T follicular helper cell (primary cell): ENCODE measurements at places on chromosomes 2 and 18.

DNA sequence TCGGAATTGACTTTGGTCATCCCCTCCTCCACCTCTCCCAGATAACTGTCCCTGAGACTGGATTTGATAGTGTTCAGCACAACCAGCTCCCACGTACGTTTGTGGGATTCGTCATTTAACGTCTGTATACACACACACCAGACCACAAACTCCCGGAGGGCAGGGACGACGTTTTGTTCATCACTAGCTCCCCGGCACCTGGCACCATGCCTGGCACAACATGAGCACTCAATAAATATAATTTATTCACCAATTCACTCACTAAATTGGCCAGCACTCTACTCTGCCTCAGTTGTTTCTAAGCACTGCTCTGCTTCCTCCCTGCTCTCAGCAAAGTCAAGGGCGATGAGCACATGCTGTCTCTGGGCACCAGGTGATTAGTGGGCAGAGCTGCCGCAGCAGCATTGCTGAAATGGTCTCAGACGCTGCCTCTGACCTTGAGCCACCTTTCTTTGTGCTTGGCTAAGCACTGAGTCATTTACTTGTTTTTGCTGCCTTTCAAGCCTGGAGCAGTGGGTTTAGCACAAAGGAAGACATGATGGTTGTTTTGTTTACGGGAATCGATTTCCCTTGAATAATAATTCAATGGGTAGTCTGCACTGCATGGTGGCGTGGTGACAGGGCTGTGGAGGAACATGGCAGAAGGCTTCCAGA lies 19.3 kb upstream of the LOXHD1 start:
- DNase-seq = no peak

GRCh38 chr2:99898336-99899048 lies 243.9 kb downstream of the AFF3 start:
- DNase-seq = no peak

- DNase-seq = no peak
These were observed 602.9 kb downstream of the NYAP2 start for GRCh38 chr2:226002438-226002837.

DNA sequence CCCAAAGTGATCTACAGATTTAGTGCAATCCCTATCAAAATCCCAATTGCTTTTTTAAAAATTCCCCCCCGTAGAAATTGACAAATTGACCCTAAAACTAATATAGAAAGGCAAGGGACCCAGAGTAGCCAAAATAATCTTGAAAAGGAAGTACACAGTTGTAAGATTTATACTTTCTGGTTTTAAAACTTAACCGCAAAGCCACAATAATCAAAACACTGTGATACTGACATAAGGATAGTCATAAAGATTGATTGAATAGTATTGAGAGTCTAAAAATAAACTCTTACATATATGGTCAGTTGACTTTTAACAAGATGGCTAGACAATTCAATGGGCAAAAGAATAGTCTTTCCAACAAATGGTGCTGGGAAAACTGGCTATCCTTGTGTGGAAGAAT lies 58.7 kb upstream of the GAREM2 start:
- no peak for DNase-seq

- DNase-seq = no peak
These were observed 245.0 kb downstream of the MTX2 start for GRCh38 chr2:176514276-176514675.

DNA sequence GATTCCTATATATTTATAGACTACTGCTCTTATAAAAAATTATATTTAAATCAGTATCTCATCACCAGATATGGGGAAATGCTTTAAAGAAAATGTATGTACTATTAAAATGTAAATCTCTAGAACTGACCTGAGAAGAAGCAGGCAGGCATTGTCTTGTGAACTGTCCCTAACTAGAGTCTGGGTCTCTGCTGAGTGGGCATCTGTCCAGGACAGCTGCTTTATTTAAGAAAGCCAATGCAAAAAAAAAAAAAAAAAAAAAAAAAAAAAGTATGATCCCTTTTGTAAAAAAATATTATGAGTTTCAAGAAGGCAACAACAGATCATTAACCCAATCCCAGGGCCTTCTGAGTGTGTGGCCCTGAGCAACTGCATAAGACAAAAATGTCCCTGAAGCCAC lies 66.0 kb downstream of the PAX3 start:
- DNase-seq = no peak

- DNase-seq = no peak
These were observed 32.6 kb downstream of the ALPK2 start for GRCh38 chr18:58596265-58596681.

DNA sequence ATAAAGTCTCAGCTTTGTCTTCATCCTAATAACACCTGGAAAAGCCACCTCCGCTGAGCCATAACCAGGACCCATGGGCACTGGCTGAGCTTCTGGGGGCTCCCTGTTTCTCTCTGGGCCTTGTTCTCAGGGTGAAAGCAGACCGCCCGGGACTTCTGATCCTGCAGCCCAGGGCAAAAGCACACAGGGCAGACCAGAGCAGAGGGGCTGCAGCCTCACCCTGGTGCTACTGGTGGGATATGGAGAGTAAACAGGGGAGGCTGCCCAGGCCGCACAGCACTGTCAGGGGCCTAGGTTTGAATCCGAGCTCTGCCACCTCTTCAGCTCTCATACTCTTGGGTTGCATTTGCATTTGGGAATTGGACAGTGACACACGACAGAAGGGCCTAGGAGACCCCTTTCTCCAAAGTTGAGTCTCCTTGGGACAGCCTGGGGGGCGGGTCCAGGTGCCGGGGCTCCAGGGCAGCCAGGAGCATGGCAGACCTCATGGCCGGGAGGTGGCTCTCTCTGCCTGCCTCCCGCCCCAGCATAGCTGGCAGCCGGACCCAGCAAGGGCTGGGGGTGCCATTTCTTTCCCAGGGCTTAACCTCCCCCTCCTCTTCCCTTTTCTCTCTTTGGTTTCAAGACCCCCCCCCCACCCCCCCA lies 164.9 kb downstream of the INHBB start:
- DNase-seq = no peak

DNA sequence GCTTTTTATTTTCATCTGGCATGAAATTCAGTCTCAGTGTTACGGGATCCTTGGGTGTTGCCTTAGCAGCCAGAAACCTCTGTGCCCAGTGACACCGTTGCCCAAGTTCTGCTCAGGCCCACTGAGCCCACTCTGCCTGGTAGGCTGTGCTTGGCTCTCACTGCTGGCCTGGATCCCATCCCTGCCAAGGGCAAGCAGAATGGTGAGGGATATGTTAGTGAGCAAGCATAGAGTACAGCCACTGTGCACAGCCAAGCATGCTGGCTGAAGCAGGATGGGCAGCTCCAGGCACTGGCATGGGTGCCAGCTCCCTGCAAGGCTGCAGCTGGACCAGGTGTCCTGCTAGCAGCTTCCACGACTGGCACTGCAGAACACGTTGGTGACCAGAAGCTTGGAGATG lies 194.7 kb upstream of the TFPI start:
- DNase-seq = no peak

DNA sequence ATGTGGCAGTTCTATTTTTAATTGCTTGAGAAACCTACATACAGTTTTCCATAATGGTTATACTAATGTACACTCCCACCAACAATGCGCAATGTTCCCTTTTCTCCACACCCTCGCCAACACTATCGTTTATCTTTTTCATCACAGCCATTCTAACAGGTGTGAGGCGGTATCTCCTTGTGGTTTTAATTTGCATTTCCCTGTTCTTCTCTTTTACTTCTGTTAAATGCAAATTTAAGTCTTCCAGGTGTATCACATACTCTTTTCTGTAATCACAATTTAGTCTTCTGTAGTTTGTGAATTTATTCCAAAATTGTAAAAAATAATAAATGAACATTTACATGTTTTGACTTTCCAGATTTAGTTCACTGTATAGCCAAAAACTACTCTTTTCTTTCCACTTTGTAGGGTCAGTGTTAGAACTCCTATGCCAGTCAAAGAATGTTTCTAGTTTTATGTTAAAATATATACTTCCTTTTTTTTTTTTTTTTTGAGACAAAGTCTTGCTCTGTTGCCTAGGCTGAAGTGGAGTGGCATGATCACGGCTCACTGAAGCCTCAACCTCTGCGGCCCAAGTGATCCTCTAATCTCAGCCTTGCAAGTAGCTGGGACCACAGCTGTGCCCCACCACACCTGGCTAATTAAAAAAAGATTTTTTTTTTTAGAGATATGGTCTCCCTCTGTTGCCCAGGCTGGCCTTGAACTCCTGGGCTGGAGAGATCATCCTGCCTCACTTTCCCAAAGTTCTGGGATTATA lies 15.4 kb upstream of the ACYP2 start:
- DNase-seq = no peak
